ENCODE measurements at places on chromosomes 3 and 15.

DNA sequence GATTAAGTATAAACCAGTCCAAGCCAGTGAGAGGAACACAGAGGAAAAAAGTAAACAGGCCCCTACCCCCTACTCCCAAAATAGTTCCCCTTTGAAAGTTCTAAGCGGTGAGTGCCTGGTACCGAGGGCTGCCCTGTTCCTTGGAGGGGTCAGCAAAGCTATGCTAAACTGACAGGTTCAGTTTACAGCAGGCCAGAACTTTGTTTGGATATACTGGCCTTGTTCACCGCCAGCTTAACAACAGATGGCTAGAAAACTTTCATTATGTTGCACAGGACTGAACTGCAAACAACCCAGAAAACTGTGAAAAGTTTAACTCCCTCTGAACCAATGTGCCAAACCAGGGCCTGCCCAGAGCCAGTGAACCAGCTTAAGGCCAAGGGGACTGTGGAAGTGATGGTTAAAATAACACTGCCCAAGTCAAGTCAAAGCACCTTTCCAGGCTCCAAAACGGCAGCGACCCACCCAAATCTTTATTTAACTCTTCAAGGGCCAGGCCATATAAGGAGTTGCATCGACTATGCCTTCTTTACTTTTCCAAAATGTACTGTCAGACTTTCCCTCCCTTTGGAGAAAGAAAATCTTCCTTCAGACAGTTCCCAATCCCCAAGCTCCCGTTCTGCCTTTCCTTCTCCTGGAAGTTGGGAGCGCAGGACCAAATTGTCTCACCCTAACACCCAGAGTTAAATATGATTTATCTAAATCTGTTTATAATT, 448.0 kb downstream of the FOXP1 start:
- DNase-seq, result no peak

DNA sequence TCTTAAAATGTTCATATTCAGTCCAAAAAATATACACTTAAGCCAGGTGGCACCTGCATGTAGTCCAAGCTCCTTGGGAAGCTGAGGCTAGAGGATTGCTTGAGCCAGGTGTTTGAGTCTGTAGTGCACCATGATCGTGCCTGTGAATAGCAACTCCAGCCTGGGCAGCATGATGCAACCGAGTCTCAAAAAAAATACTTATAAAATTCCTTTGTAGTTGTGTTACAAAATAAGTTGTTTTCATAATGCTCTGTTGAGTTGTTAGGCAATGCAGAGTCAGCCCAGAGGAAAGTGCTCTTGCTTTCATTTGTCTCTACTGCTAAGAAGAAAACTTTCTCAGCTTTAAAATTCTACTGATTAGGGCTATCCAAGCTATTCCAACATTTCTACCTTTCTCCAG, 442.8 kb upstream of the ARRDC4 start:
- no peak for DNase-seq

DNA sequence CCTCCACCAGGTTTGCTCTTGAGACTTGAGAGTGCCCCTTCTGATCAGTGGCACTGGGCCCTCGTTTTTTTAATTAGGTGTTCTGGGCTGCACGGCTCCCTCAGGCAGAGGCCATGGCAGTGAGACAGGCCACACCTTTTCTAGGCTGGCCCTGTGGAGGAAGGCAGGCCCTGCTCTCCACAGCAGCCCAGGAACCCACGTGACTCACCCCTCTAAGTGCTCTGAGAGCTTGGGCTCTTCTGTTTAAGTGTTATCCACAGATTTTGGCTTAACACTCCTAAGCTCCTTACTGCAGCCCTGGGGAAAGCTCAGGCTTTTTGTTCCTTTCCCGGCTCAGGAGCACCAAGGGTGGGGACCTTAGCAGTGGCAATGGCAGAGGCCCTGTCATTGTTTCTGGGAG, 463.2 kb upstream of the GBE1 start:
- no peak for DNase-seq

- DNase-seq, result no peak
Measured at GRCh38 chr15:67067930-67068551, 2.6 kb downstream of the SMAD3 start.

GRCh38 chr3:122668930-122669730, 11.5 kb upstream of the PARP14 start:
- no peak for DNase-seq

GRCh38 chr3:21795152-21795837, 44.3 kb upstream of the ZNF385D start:
- no peak for DNase-seq

DNA sequence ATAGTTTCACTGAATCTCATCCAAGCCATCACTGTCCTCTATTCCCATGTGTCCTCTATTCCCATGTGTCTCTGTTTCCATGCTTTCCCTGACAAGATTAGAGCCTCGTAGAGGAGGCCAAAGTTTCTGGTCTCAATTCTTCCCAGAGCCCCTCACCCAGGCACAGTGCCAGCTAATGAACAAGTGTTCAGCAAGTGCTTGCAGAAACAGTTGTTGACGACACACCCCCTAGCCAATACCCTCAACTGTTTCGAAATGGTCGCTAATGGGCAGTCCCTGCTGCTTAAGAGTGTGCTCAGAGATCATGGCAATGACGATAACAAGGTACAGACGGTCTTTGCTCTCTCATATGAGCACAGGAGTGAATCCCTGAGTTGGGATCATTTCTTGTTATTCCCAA, 73.4 kb downstream of the FAM174B start:
- no peak for DNase-seq

DNA sequence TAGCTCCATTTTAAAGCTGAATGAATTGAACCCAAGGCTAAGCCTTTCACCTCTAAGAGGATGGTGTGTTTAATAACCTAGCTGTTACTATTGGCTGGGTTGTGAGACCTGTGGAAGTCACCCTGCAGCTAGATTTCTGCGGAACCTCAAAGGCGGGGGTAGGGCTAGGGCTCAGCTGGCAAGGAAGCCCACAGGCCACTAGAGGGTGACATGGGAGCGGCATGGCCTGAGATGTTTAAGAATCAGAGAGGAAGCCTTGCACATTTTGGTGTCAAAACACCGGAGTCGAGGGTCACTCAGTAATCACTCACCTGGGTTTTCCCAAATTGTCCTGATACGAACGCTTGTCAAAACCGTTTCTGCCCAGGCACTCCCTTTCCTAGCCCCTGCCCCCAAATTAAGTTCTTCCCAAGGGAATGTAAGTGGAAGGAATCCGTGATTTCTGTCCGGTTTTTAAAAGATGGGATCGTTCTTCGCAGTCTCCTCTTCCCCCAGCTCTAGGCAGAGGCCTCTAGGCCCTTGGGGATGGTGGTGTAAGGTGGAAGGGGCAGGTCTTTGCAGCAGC, 3.8 kb upstream of the ACAD9 start:
- no peak for DNase-seq

GRCh38 chr3:175238801-175239200, 379.7 kb downstream of the NAALADL2 start:
- DNase-seq, result no peak

DNA sequence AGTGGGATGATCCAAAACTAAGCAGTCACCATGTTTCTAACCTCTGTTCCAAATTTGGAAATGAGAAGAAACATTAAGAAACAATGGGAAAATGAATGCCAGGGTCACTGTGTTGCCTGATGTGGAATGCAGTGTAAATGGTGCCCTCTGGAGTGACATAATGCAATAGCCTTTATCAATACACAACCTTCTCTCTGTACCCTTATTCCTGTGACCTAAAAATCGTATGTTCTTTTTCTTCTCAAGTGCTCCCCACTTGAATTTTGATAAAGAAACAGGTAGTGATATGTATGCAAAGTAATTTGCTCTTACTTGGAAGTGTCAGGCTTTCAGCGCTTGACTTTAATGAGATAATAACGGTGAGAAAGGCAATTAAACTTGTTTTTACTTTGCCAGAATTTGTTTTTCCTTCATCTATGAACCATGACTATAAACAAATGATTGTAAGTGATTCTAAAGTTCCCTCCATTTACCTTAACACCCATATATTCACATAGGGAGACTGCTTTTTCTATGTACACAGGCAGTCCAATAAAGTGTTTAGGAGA, 145.8 kb upstream of the THRB start:
- DNase-seq, result no peak

DNA sequence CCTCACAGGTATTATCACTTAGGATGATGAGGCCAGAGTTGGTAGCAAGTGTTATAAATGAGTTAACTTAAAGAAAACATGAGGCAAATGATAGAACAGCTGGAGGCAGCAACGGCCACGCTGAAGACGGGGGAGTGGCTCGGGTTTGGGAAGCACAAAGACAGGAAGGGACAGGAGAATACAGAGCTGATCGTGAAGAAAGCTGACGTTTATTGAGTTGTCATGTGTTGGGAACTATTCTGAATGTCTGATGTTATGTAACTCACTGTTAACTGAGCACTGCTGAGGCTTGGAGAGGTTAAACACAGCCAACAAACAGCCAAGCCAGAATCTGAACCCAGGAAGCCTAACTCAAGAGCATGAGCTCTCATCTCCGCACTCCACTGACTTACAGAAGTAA, 42.3 kb downstream of the FGD5 start:
- DNase-seq, result no peak

DNA sequence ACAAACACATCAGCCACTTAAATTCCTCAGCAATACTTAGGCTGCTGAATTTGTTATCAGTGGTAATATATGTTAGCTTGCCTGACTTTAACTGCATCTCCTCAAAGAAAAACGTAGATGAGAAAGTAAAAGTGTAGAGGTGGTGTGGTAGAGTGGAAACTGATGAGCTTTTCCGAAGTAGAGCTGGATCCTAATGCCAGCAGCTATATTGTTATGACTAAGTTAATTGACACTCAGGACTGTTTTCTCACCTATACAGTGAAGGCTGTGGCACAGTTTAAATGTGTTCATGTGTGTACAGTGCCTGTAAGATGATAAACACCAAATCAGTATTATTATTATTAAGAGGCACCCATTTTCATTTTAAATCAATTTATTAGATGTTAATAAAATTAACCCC, 174.9 kb downstream of the TNIK start:
- no peak for DNase-seq

DNA sequence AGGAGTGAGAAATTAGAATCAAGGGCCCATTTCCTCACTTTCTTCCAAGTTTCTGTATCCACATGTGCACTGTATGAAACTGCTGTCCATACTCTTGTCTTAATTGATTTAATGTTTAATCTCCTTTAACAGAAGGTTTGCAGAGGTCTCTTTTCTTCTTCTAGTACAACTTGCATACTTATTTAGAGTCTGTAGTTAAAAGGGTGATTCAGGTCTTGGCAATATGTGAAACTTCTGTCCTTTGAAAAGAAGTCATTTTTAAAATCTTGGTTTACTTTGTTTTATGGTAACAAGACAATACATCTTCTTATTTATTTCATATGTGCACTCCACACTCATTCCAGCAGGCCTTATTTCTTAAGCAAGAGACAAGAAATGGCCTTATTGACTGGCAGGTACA, 25.8 kb downstream of the TMEM45A start:
- no peak for DNase-seq

- DNase-seq, result no peak
Measured at GRCh38 chr3:114327665-114328064, 33.8 kb downstream of the TIGIT start.

- no peak for DNase-seq
Measured at GRCh38 chr15:99366013-99366412, 114.7 kb downstream of the LRRC28 start.

DNA sequence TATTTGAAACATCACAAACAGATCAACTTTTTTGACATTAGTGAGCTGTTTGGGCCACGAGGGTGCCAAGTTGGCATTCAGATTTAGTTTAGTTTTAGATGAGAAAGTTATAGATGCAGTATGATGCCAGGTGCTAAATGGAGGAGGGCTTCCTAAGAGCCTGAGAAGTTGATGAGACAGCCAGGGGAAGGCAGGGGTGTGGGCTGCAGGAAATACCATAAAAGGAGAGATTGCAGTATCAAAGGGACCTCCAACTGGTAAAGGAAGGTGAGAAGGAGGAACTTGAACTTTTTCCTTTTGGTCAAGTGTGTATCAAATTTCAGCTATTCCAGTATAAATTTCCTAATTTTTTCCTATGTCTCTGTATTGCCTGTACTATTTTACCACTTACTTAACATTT, 2.0 kb upstream of the TNIK start:
- no peak for DNase-seq

- DNase-seq, result no peak
Measured at GRCh38 chr15:94263341-94264273, 32.2 kb downstream of the MCTP2 start.

DNA sequence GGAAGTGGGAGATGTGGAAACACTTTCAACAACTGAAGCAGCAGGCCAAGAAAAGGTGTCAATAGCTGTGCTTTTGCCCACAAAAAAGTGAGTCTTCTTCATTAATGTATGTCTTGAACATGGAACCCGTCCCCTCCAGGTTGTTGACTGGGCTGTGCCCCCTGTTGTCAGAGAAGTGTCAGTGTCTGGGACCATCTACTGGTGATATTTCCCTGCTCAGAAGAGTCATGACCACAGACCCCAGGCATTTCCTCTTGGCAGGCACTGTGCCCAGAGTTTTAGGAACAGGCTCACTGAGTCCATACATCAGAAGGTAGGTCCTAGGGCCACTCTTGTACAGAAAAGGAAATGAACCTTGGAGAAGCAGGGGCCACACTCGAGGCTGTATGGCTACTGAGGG, 54.8 kb upstream of the LARS2 start:
- DNase-seq, result no peak

GRCh38 chr3:188974856-188975599, 196.7 kb upstream of the TPRG1 start:
- no peak for DNase-seq

- no peak for DNase-seq
Measured at GRCh38 chr3:25854635-25855034, 64.7 kb downstream of the OXSM start.

DNA sequence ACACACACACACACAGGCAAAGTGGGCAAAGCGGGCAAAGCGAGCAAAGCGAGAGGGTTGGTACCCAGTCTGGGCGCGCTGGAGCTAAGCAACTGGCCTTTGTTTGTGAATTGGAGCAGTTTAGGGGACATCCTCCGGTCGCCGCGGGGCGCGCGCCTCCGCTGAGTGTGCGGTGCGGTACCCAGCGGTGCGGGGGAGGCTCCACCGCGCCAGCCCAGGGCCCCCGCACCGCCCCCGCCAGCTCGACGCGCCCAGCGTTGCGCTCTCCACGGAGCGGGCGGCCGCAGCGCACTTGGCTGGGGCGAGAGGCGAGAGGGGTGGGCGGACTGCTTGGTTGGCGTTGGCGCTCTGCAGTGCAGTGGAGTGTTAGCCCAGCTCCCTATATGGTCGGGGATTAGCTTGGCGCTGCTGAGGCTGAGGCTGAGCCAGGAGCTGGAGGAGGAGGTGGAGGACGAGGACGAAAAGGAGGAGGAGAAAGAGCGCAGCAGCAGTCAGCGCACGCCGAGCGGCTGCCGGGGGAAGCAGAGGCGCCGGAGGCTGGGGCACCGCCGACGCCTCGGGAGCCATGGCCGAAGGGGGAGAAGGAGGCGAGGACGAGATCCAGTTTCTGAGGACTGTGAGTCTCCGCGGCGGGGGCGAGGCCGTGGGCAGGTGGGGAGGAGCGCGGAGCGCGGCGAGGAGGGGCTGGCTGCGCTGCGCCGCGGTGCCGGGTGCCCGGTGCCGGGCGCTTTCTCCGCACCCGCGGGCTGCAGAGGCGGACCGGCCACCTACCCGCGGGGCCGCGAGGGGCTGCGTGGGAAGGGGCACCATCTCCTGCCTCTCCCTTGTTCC, at the start of gene RYR3:
TSS of gene RYR3 (plus strand) at position 487 of the 831 bp plus-strand sequence. CDS start at position 566, 79 bp downstream.
- DNase-seq, result no peak

GRCh38 chr15:52158084-52158765, 33.0 kb downstream of the GNB5 start:
- no peak for DNase-seq

Measured in GM12892 (cell line).